ENCODE measurements at places on chromosomes 7 and 10.

GRCh38 chr7:51589111-51589510 lies 272.5 kb upstream of the COBL start:
- DNase-seq: no peak

GRCh38 chr7:128867842-128868623 lies 5.4 kb downstream of the ATP6V1F start:
- no peak for DNase-seq

DNA sequence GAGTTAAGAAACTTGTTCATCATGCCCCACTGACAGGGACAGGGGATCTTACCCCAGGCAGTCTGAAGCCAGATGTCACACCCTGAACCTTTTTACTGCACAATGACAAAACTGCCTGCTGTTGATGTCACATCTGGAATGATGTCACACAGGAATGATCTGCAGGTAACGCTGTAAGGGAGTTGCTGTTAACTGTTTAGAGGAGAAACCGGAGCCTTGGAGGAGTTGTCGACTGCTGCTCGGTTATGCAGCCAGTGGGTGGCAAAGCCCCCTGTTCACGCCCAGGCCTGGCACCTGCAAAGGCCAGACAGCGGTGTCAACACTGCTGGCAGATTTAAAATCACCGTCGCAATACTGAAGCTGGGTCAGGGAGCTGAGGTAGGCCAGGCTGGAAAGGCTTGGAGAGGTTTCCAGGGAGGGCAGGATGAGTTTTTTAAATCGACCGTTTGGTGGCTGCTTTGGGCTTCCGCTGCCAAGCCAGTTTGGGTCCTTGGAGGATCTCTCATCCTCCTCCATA lies 10.0 kb upstream of the SLIT1 start:
- DNase-seq: no peak

DNA sequence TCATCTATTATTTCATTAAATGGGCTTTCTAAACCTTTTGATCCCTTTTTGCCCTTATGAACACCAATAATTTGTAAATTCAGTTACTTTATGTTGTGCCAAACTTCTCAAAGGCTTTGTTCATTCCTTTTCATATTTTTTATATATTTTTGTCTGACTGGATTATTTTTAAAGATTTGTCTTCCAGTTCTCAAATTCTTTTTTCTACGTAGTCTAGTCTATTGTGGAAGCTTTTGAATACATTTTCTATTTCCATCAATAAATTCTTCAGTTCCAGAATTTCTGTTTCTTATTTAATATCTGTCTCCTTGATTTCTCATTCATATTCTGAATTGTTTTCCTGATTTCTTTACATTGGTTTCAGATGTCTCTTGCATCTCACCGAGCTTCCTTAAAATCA lies 108.2 kb downstream of the CTNNA3 start:
- DNase-seq: no peak

DNA sequence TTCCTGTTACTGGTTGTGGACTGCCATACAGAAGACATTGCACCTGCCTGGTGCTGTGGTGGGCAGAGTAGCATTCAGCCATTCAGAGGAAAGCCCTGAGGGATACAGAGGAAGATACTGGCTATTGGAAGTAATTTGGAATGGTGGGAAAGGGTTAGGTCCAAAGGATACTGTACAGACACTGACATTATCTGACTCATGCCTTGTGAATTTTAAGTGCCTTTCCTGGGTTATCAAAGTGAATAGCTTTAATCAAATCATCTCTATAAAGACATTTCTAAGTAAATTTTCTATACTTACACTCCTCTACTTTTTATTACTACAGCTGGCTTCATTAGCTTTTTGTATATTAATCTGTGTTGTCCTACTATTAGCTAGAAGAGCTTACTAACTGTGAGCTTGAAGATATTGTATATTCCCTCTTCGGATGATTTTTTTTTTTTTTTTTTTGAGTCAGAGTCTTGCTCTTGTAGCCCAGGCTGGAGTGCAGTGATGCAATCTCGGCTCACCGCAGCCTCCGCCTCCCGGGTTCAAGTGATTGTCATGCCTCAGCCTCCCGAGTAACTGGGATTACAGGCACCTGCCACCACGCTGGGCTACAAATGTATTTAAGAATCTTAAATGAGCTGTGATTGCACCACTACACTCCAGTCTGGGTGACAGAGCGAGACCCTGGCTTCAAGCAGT lies 186.5 kb downstream of the ADK start:
- no peak for DNase-seq

DNA sequence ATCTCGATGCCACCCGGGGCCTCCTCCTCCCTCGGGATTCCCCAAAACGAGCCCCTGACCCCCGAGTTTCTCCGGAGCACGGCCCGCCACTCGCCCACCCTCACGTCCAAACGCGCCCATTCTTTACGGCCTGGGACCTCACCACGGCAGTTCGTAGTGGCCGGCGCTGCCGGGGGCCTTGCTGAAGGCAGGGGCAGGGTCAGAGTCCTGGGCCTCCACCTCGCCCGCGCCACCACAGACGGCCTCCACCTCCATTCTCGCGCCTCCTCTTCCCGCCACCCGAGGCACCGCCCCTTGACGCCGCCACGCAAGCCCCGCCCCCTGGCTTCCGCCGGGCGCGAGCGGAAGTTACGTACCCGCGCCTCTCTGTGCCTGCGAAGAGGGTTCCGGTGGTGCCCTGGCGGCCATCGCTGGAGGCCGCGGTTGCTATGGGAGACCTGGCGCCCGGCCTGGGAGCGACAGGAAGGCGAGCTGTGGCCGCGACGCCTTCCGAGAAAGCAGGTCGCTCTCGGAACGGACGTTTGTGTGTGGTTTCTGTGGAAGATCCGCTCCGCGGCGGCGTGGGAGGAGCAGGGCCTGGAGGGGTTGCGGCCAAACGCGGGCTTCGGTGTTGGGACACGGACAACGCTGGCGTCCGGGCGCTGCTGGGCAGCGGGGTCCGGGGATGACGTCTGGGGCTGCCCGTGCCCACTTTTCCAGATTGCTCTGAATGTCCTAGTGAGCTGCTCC lies at the start of gene RFC2:
TSS of gene RFC2 (minus strand) at position 271 of the 729 bp plus-strand sequence. CDS start at position 255, 16 bp downstream.
- DNase-seq: peak; percentile 96

DNA sequence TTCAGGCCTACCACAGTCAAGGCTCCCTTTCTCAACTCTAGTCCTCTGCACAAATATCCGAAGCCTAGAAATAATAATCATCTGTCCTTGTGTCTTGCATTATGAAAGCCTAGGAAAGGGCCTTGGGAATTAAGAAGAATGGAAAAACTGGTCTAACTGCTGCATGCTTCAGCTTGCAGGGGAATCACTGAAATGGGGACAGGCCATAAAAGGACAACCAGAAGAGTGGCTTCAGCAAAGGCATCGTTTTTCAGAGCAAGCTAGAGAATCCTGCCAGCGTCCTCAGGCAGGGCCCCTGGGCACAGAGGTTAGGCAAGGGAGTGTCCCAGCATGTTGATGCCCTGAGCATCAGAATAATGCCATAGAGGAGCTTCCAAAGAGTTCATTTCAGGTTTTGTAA lies 13.2 kb downstream of the ERVW-1 start:
- DNase-seq: no peak

Measured in SK-MEL-5 (cell line).